ENCODE measurements at places on chromosomes 6 and 20. TPM values are rescaled to one million over a fixed set of nuclear protein-coding genes. Genes with fewer than 3 reads are reported as not detected.

BMP7 gene
- not detected for total RNA-seq

KHDC1L gene
- total RNA-seq = not detected

BEND3 gene
- 2.9 TPM for total RNA-seq

GJA10 gene
- total RNA-seq = not detected

NOX3 gene
- not detected for total RNA-seq

CUL9 gene
- 115 TPM for total RNA-seq

LPA gene
- total RNA-seq = not detected

DNA sequence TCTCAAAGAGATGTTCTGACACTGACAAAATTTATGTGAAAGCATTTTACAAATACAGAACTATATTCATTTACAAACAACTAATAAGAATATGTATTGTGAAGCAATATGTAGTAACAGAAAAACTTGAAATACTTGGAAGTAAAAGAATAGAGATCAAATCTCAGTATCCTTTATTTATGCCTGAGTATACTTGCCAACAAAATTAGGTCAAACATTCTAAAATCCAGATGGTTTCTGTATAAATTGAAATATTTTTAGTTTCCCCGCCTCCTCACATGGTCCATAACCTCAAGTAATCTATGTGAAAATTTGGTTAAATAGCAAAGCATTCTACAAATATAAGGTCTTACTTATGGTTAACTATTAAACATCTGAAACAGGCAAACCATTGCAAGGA lies 545.4 kb downstream of the EYS start:
- DNase-seq = no peak

DNA sequence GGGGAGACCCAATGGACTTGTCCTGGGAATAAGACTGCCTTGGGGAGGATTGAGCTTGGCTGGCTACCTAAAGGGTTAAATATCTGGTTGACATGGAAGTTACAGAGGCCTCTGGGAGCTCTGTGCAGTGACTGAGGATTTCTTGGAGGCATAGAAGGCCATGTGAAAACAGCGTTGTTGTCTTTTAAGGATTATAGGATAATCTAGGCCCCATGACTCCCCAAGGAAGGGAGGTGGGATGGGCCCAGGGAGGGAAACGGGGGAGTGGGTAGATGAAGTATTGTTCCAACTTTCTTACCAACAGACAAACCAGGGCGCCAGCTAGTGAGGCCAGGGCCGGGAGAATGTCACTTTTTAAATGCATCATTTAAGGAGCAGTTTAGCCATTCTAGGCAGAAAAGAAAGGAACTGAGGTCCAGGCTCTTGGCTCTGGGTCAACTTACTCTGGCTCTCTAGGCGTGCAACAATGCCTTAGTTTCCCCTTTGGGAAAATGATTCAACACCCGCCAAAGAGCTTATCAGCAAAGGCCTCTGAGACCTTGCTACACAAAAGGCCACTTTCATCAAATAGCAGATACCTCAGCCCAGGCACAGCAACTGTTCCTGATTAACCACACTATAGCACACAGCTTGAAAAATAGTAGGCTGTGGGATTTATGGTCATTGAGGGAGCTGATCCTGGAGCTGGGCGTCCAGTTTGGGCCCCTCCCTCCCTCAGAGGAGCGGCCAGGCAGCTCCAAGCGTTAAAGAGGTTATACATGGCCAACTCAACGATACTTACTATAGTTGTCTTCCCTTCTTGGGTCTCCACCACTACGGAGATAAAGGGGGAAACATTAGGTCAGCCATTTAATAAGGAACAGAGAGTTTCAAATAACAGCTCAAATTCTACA lies 7.0 kb downstream of the MRPS18A start:
- no peak for DNase-seq

DNA sequence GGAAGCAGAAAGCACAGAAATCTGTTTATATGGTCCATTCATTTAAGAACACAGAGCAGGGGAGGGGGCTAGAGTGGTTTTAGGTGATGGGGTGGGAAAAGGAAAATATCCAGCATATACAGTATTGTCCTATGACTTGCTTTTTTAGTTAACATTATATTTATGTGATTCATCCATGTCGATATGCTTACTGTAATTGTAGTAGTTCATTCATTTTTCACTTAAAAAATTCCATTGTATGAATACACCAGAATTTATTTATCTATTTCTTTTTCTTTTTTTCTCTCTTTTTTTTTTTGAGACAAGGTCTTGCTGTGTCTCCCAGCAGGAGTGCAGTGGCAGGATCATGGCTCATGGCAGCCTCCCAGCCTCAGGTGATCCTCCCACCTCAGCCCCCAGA lies 9.6 kb upstream of the PRIM2 start:
- DNase-seq = no peak

DNA sequence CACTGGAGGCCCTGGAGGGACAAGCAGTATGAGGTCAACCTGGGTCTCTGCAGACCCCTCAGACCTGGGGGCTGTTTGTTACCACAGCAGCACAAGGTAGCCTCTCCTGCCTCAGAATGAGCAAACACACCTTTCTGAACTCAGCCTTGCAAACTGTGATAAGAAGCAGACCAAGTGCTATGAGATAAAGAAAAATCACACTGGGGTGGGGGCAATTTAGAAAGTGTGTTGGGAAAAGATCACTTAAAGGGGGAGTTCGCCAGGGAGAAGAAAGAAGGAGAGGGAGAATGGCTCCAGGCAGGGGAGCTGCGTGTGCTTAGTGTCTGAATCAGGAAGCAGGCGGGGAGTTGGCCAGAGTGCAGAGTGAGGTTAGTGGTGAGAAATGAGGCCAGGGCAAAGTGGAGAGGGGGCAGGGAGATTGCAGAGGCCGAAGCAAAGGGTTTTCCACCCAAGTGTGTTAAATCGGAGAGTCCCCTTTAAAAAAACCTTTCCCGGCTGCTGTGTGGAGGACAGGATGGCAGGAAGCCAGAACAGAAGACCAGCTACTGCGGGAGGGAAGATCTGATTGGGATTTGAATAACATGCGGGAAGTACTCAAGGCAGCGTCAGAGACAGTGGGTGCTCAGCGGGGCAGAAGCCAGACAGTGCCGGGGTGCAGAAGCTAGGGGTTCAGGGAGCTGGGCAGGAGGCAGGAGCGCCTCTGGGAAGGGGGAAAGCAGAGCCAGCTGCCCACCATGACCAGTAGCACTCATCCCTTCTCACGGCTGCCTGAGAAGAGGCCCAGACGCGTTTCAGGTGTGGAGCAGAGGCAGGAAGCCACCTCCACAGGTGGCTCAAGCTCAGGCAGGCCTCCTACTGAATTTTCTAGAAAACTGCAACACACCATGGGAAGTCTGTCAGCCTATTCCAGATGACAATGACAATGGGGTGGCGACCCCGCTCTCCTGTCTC lies 9.0 kb downstream of the ADA start:
- DNase-seq = peak; percentile 59

DNA sequence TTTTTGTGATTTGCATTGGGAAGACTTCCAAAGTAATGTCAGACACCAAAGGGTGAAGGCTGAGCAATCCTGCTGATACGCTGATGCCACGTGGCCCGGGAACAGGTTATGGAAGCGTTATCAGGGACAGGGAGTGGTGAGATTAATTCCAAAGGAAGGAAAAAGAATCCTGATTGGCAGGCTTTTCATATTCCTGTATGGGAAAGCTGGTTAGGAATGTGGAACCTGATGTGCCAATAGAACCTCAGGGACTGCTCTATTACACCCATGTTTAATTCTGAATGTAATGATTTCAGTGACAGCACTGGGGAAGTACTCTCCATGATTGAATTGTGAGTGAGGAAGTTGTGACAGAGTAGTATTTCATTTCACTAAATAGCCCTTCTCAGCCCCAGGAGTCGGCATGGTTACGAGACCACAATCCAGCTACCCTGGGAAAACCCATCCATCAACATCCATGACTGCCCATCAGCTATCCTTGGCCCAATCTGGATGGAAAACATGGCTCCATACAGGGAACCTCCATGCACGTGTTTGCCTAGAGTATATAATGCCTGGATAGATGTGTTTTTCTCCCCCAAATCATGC lies 49.4 kb downstream of the F13A1 start:
- no peak for DNase-seq

- DNase-seq = no peak
These were observed 35.8 kb upstream of the PCMTD2 start for GRCh38 chr20:64219730-64220129.

GRCh38 chr20:25859649-25860530 lies 163.2 kb upstream of the ZNF337 start:
- DNase-seq = peak; percentile 76

- DNase-seq = no peak
These were observed 16.7 kb upstream of the OSTM1 start for GRCh38 chr6:108091288-108091687.

- DNase-seq = no peak
These were observed 648.5 kb downstream of the RNF144B start for GRCh38 chr6:19035461-19036195.

GRCh38 chr6:12602951-12603672 lies 113.5 kb upstream of the PHACTR1 start:
- no peak for DNase-seq

DNA sequence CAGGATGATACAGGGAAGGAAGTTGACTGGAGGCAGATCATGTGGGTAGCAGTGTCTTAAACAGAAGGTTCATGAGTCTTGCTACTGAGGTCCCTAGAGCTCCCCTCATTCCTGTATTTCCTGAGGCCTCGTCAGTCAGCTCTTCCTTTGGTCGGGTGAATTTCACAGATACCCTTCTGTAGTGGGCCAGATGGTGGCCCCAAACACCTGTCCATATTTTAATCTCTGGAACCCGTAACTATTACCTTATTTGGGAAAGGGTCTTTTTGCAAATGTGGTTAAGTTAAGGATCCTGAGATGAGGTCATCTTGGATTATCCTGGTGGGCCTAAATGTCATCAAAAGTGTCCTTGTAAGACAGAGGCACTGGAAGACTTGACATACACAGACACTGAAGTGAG lies 9.6 kb downstream of the KCNS1 start:
- DNase-seq = no peak

DNA sequence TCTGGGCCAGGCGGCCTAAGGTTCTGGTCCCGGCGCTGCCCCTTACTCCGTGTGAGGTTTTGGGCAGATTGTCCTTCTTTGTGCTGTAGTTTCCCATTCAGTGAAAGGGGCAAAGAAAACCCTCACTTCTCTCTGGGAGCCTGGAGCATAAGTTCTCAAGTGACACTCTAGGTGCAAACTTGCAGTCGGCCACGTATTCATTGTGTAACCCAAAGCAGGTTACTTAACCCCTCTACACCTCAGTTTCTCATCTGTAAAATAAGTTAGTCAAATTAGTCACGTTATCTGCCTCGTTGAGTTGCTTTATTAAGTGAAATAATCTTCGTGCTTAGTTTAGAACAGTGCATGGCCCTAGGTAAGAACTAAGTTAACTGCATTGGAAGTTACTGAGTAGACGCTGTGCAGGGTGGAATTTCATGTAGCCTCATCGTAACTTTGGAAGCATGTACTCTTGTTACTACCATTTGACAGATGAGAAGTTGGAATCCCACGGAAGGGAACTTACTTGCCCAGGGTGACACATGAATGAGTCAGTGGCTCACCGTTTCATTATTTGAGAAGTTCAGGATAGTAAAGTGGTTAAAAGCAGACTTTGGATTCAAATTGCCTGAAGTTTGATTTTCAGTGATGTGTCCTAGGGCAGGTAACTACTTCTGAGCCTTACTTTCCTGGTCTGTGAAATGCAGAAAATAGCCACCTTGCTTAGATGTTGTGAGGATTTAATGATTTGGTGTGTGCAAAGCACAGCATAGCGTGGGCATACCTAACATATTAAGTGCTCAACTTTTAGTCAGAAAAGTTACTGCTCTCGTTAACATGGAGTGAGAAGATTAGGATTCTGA lies 556 bp upstream of the MROH8 start:
- DNase-seq = no peak

DNA sequence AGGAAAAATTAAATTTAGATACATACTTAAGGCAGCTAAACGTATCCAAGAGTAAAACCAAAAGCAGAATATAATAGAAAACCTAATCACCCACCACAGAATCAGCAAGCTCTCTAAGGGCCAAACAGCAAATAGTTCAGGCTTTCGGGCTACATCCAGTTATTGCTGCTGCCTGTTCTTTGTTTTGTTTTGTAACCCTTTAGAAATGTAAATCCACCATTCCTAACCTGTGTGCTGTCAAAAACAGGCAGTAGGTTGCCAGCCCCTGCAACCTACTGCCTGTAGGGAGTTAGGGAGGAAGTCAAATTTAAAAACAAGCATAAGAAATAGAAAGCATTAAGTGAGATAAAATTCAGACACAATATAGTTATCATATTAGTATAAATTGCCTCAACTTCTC lies 225.9 kb downstream of the PTPRT start:
- no peak for DNase-seq

DNA sequence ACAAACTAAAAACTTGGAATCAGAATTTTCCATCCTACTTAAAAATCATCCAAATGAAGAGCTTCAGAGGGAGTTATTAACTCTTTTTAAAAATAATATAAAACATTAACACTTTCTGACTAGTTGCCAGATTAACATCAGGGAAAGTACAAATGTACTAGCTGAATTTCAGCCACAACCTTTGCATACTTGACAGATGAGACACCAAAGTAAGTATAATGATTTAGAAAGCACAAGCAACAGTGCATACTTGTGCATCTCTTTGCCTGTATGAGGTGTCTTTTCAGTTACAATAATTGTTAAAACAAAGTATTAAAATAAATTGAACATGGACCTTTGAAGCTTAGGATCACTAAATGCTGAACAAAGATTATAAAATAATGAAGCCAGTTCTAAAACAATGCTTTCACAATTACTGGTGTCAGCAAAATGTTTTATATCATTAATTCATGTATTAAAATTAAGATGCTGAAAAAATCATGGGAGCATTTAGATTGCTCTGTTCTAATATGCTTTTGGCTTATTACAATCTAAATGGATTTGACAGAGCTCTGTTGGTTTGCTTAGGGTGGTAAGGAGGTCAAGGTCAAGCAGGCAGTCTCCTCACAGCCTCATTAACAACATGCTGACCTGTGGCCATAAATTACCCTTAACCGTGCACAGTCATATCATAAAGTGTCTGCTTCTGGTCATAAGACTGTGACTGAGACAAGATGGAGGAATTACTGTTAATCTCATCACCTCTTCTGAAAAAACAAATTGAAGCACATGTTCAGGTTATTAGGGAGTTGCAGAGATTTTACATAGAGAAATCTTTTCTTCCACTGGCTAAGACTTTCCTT lies 15.1 kb downstream of the RNF217 start:
- no peak for DNase-seq

DNA sequence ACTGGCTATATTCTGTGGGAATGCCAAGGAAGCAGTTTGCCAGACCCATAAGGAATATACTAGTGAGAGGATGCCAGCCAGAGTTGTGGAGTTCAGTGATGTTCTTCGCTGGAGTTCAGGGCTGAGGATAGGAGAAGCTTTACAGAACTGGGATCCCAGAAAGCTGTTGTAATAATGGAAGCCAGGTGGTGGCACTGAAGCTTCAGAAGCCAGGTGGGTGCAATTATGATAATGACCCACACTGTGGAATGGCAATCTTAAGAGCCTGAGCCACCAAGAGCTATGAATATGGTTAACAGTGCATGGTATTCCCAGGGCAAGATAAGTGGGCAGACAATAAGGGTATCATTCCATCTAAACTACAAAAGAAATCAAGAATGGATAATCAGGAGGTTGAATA lies 25.1 kb upstream of the ENPP1 start:
- DNase-seq = no peak

DNA sequence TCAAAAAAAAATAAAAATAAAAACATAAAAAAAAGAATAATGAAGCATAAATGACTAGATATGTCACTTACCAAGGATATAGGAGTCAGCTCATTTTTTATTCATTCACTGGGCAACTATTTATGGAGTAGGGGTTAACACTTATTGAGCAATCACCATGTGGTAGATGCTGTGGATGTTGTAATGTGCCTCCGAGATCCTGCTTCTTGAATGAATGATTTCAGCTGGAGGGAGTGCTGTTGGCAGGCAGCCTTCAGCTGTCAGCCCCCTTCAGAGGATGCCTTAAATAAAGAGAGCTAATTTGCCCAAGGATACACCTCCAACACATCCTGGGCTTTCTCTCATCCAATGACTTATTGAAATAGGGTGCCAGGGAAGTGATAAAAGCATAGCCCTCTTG lies 229.5 kb upstream of the DTNBP1 start:
- DNase-seq = no peak

Measured in B cell (primary cell).